ENCODE measurements at places on chromosomes 12 and 14.

GRCh38 chr14:65943916-65944410 lies 531.4 kb downstream of the FUT8 start:
- no peak for DNase-seq

GRCh38 chr12:55721601-55722213 lies 1.5 kb downstream of the RDH5 start:
- no peak for DNase-seq

- DNase-seq: no peak
Measured at GRCh38 chr12:96240656-96241055, 46.5 kb downstream of the ELK3 start.

- DNase-seq: no peak
Measured at GRCh38 chr14:37587881-37588666, 7.0 kb downstream of the FOXA1 start.

DNA sequence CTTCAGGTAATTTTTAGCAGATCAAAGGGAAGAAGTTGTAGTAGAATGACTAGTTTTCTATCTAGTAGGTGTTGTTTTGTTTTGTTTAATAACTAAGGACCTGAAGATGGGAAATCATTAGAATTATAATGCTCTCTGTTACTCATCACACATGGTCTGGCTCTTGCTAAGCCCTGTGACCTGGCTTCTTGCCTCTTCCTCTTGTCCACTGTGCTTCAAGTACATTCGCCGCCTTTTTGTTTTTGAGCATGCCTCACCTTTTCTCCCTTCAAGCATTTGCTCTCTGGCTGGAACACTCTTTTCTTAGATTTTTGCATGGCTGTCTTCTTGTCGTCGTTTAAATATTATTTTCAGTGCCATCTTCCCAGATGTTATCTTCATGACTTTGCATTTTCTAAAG lies 47.7 kb downstream of the DAAM1 start:
- DNase-seq: no peak

- no peak for DNase-seq
Measured at GRCh38 chr12:65535946-65536345, 257.5 kb downstream of the MSRB3 start.

DNA sequence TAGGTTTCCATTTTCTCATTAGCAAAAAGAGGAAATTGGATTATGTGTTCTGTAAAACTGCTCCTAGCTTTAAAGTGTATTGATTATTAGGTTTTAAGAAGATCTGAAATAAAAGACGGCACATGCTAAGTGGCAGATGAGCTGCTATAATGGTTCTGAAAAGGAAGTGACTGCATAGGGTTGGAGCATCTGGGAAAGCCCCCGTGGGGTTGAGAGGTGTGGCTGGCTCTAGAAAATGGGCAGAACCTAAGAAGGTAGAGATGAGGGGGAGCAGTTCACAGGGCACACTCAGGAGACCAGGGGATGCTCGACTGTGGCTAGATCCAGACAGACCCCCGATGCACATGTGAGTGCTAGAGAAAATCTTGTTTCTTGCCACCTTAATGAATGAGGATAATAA lies 1.9 kb downstream of the IFNG-AS1 start:
- peak; percentile 16 for DNase-seq

DNA sequence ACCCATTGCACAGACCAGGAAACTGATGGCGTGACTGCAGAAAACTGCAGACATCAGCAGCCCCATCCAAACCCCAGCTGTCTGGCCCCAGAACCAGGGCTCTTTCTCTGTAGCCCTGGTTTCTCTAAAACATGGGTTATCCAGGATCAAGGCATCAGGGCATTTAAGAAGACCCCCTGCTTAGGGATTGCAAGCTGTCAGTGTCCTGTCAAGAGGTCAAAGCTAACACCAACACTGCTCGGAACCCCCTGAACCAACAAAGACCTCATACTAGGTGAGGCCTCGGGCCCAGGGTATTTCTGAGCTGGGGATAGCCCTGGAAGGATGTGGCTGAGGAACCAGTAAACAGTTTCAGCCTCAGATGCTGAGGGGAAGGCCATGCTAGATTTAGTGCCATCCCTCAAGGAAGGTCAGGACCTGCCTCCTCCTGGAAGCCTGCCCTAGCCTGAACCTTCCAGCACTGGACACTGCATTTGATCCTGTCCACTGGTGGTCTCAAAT lies 39.2 kb downstream of the BCL11B start:
- DNase-seq: no peak

Data from activated T-helper 1 cell treated with Interleukin-2 at 50 U/mL for 16 hours (primary cell).